Pulmonary artery endothelial cell (primary cell): ENCODE measurements at places on chromosomes 6 and 20. TPM values are rescaled to one million over a fixed set of nuclear protein-coding genes. Genes with fewer than 3 reads are reported as not detected.

SAMD5 gene
- total RNA-seq, result 2.5 and 2.6 TPM in 2 replicates

ANGPT4 gene
- not detected in 2 replicates for total RNA-seq

KAT14 gene
- 10.4 and 11.5 TPM in 2 replicates for total RNA-seq

GABRR1 gene
- total RNA-seq, result not detected in 2 replicates

RAD21L1 gene
- total RNA-seq, result 0.14 and 0.26 TPM in 2 replicates

TRERF1 gene
- 0.40 and 0.85 TPM in 2 replicates for total RNA-seq

GINM1 gene
- 45.7 and 52.4 TPM in 2 replicates for total RNA-seq

COX4I2 gene
- total RNA-seq, result not detected in 2 replicates

EMILIN3 gene
- total RNA-seq, result 0.04 TPM in 1 of 2 replicates, not detected in the other

SLA2 gene
- total RNA-seq, result not detected in 2 replicates

CLPSL2 gene
- total RNA-seq, result not detected in 2 replicates

MLIP gene
- 10.8 and 21.7 TPM in 2 replicates for total RNA-seq

CST7 gene
- not detected in 2 replicates for total RNA-seq

GRM1 gene
- under 0.01 TPM in 2 replicates for total RNA-seq

ECT2L gene
- not detected in 2 replicates for total RNA-seq

ANKEF1 gene
- total RNA-seq, result 2.8 and 3.5 TPM in 2 replicates

OLIG3 gene
- total RNA-seq, result not detected in 2 replicates

ETV7 gene
- total RNA-seq, result 0.35 and 0.40 TPM in 2 replicates

CST5 gene
- not detected in 2 replicates for total RNA-seq

RAET1E gene
- under 0.01 and 0.07 TPM in 2 replicates for total RNA-seq

TREM1 gene
- total RNA-seq, result not detected in 2 replicates

WFDC12 gene
- total RNA-seq, result not detected in 2 replicates

NKAPL gene
- total RNA-seq, result 0.59 and 1.2 TPM in 2 replicates

PBOV1 gene
- not detected in 2 replicates for total RNA-seq

ACTL10 gene
- total RNA-seq, result 1.9 and 4.2 TPM in 2 replicates

CCR6 gene
- total RNA-seq, result not detected in 2 replicates

SLC16A10 gene
- not detected in 2 replicates for total RNA-seq

TPD52L1 gene
- total RNA-seq, result 3.7 and 4.7 TPM in 2 replicates

CUL7 gene
- 26.5 and 27.0 TPM in 2 replicates for total RNA-seq

SRSF12 gene
- 0.25 and 0.46 TPM in 2 replicates for total RNA-seq

ADGRF5 gene
- total RNA-seq, result 2.0 and 20.1 TPM in 2 replicates

SPATS1 gene
- total RNA-seq, result not detected in 2 replicates

VSX1 gene
- not detected in 2 replicates for total RNA-seq

SLC2A10 gene
- 6.5 and 8.1 TPM in 2 replicates for total RNA-seq
